Anterior cingulate cortex (tissue), 58 donors: ENCODE measurements at places on chromosomes 2 and 18.

GRCh38 chr2:102235042-102235473 lies 48.2 kb downstream of the IL1RL2 start:
- DNase-seq: no peak

DNA sequence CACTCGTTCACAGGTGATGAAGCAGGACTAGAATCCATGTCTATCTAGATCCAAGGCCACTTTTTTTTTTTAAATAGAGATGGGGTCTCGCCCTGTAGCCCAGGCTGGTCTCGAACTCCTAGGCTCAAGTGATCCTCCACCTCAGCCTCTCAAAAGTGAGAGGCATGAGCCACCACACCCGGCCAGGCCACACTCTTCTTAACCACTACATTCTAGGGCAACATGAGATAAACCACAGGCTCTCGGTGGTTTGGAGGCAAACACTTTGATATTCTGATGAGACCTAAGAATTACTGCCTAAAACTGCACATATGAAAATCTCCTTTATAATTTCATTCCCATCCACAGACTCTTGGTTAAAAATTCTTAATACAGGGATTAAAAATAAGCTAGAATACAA lies 51.8 kb downstream of the USP34 start:
- no peak for DNase-seq

DNA sequence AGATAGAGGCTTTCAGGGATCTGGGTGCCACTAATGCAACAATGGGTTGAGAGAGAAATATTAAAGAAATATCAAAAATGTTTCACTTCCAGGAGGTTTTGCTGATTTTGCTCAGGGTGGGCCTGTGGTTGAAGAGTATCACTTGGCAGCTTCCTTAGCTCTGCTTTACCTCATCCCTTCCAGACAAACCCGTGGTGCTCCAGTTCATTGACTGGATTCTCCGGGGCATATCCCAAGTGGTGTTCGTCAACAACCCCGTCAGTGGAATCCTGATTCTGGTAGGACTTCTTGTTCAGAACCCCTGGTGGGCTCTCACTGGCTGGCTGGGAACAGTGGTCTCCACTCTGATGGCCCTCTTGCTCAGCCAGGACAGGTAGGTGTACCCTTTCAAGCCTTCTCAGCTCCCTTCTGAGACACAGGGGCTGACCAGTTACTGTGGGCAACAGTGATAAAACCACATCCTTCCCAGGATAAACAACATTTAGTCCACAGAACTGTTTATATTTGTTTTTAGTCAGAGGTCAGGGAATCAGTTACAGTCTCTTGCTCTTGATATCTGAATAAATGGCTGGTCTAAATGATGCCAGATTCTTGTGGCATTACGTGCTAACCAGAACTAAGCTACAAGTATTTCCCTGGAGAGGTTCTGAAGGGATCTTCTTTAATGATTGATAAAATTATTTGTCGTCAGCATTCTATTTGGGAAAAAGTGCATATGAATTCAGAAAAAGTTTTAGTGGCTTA lies 7.0 kb downstream of the SLC14A1 start:
- no peak for DNase-seq

DNA sequence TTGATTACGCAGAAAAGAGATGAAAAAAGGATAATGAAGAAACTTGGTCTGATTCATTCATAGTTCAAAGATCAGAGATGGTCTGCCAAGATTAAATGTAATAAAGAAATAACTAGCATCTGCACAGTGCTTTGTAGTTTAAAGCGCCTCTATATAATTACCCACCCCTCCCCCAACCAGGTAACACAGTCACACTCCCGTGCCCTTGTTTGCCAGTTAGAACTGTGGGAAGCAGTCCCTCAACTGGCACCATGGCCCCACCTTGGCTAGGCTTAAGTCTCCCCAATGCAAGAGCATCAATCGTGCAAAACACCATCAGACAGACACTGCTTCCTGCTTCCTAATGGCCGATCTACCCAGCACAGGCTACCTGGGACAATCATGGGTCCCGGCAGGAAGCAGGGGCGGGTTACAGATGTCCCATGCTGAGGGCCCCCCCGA lies 11.6 kb downstream of the ADCY3 start:
- DNase-seq: no peak

DNA sequence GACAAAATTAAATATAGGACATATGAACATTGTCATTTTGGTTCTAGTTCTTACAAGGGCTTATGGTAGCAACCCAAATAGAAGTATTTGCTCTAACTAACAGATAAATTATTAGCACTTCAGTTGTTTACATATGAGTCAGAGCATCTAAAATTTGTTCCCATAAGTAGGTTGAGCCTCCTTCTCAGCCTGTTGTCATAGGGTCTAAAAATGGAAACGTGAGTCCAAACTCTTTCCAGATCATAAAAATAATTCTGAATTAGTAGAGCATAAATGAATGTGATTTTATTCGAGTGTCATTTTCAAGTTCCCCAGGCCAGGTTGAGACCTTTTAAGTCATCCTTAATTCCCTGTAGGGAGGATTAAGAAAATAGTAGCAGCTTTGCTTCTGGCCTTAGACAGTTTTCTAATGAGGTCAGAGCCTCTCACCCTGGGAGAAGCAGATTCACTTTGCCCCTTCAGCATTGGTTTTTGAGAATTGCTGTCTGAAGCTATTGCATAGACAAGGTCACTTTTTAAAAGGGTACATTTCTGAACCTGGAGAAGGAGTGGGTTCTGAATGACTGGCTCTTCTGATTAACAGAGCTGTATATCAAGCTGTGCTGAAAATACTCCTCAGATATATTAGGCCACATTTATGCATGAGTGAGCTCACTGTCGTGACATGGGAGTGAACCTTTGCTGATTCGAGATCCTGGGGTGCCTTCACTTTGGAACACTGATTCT lies 164.3 kb downstream of the NEDD4L start:
- no peak for DNase-seq

- DNase-seq: no peak
Measured at GRCh38 chr2:201467666-201468065, 16.1 kb downstream of the STRADB start.

GRCh38 chr18:38930881-38931753 lies 1365.5 kb upstream of the CELF4 start:
- no peak for DNase-seq

DNA sequence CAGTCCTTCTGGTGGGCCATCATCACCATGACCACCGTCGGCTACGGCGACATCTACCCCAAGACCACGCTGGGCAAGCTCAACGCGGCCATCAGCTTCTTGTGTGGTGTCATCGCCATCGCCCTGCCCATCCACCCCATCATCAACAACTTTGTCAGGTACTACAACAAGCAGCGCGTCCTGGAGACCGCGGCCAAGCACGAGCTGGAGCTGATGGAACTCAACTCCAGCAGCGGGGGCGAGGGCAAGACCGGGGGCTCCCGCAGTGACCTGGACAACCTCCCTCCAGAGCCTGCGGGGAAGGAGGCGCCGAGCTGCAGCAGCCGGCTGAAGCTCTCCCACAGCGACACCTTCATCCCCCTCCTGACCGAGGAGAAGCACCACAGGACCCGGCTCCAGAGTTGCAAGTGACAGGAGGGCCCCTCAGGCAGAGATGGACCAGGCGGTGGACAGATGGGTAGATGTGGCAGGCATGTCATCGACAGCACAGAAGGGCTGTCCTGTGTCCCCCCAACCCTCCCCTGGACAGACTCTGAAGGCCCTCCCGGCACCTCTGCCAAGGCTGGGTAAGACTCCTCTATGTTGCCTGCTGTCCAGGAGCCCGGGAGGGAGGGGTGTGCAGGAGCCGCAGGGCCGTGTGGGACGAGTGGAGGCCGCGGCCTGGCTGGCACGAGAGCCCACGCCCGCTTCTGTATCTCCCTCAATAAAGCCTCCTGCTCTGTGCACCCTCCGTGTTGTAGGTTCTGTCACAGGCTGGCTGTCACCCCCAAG lies 2.0 kb downstream of the KCNF1 start:
- DNase-seq: no peak

DNA sequence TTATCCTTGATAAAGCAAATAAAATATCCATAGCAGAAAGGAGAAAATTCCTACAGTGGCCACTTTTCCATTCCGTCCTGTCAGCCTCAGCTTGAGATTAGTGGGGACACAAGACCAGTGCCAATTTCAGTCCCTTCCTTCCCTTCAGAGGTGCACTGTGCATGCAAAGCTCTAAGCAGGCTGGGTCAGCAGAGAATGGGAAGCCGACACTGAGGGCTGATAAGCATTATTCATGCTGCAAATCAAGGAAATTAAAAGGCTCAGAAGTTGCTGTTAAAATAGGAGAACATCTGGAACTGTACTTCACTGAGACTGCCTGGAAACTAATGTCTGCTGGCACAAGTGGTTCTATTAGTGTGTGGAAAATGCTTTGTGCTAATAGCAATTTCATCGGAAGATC lies 534.3 kb downstream of the ADCYAP1 start:
- no peak for DNase-seq

- no peak for DNase-seq
Measured at GRCh38 chr2:144834998-144835633, 315.2 kb upstream of the ZEB2 start.

GRCh38 chr2:60675301-60675700 lies 80.8 kb upstream of the PAPOLG start:
- DNase-seq: no peak

DNA sequence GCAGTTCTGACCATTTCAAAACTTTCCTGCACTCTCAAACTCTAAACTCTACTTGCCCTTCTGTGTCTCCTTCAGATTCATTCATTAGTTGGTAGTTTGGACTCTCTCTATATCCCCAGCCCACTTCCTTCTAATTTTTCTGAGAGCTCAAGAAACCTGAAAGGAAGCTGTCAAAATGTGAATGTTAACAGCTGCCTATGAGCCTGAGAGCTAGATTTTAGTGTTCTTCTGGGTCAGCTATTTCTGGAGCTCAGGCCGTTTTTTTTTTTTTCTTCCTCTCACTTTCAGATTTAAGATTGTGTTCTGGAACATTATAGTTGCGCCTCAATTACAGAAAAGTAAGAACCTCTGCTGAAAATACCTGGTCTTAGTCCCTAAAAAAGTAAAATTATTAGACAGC lies 73.1 kb downstream of the RTN4 start:
- DNase-seq: no peak

GRCh38 chr2:111705711-111706336 lies 178.2 kb downstream of the ANAPC1 start:
- no peak for DNase-seq

DNA sequence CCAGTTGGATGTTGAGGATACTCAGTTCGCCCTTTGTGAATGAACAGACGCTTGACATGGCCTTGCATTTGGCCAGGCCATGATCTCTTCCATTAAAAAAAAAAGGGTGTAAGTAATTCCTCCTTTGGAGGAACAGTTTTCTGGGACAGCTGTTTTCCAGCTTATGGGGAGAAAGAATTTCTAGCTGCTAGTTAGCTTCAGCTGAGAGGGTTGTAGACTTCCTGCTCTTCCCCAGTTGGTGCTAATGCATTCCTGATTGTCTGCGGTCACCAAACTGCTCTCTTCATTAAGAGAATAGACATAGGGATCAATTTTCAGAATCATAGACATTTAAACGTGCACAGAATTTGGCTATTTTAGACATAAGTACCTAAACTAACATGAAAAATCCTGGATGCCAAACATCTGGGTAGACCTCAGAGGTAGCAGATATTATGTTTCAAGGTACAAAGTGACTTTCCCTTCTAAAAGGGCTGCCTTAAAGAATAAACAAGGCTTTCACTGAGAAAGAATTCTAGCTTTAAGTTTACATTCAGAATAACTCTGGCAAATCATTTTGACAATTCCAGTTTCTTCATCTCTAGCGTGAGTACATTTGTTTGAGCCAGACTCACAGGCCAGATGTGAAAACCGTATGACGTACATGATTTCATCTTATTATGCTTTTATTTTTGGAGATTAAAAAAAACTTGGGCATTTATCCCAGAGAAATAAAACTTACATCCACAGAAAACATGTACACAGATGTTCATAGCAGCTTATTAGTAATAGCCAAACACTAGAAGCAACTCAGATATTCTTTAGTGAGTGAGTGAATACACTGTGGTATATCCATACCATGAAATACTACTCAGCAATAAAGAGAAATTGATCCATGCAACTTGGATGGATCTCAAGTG lies 71.2 kb downstream of the MAIP1 start:
- DNase-seq: no peak

DNA sequence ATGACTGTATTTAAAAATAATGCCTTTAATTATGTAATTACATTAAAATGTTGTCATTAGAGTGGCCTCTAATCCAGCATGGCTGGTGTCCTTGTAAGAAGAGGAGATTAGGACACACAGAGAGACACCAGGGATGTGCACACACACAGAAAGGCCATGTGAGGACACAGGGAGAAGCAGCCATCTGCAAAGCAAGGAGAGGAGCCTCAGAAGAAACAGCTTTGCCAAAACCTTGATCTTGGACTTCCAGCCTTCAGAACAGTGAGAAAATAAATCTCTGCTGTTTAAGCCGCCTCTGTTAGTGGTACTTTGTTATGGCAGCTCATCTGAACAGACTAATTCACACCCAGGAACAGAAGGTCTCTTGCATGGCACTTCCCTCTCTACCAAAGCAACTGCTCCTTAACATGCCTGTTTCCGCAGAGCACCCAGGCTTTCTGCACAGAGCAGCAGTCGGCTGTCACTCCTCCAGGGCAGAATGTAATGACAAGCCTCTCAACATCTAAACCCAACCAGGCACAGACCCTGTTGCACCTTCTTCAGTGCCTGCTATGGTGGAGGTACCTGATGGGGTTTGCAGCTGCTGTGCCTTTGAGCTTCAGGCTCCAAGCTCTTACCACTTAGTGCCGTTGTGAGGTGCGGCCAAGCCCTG lies 377.7 kb downstream of the TDRD15 start:
- DNase-seq: no peak

- DNase-seq: no peak
Measured at GRCh38 chr2:9020267-9020666, 16.8 kb upstream of the MBOAT2 start.

DNA sequence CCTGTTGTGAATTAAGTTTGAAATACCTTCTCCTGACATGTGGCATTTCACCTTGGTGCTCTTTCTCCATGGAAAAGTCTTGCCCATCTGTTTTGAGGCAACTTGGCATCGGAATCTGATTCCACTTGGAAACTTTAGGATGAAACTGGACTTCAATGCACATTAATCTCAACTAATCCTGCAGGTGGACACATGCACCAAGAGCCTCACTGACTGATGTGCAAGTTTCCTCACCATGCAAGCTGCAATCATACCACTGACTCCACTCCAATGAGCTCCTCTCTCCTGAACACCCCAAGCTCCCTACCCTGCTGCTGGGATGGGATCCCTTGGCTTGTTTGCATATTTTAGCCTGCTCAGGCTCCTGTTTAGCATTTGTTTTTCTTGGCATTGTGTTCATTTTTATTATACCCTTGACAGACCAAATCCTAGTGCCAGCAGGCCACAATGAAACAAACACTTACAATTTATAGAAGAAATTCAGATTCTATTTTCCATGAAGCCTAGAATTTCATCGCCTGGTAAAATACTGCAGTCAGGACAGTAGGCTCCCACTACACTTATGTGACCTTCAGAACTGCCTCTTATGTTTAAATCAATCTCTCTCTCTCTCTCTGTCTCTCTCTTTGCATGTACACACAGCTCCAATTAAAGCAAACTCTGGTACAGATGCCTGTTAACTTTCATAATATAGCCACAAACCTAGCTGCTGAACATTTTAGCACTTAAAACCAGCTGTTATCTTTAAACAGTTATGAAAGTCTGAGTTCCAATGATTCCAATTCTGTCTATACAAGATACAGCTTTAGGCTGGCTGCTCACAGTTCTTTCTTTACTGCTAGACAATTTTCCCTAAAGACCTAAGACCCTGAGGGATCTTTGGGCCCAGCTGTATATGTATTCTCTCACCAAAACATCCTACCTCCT lies 141.5 kb downstream of the OSR1 start:
- no peak for DNase-seq
